ENCODE measurements at places on chromosomes 7 and 10.

GRCh38 chr10:131937836-131938235, 37.0 kb downstream of the PPP2R2D start:
- DNase-seq: no peak

DNA sequence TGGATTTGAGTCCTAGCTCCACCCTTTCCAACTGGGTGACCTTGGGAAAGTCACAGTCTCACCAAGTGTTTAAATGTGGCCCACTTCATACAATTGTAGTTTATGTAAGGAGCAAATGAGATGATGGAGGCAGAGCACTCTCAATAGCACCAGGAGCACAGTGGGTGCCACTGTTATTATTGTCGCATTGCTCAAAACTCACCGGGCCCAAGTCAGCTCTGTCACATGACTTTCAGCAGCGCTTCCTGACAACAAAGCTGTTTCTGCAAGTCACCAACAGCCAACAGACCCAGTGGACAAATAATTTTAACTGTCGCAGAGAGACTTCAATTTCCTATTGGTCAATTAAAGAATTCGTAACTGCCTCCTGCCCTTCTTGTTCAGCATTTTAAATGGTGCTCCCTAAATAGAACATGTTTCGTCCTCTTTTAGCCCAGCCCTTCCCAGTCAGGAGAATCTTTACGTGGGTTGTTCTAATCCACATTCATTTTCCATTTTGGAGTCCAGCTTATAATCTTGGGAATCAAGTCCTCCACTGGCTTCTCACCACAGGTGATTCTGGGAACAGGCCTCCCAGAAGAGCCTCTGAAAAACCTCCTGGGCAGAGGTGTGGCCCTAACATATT, 415.6 kb upstream of the NPVF start:
- no peak for DNase-seq

- no peak for DNase-seq
Measured at GRCh38 chr7:14228341-14228740, 238.9 kb upstream of the ETV1 start.

DNA sequence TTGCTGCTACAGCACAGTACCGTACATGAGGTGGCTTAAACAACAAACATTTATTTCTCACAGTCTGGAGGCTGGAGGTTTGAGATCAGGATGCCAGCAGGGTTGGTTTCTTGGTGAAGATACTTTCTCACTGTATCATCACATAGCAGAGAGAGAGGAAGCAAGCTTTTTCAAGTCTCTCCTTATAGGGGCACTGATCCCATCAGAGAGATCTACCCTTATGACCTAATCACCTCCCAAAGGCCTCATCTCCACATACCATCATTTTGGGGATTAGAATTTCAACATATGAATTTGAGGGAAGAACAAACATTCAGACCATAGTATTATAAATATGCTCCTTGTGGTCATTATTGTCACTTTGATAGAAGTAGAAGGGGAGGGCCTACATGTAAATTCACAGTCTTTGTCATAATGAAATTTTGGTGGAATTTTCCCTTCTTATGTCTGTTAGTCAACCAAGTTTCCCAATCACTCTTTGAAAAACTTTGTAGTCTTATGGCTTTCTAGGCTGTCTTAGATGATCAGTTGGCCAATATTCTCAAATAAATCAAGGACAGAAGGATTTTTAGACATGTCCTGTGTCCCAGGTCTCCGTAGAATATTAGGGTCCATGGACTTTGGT, 606.2 kb downstream of the LRMDA start:
- DNase-seq: no peak

DNA sequence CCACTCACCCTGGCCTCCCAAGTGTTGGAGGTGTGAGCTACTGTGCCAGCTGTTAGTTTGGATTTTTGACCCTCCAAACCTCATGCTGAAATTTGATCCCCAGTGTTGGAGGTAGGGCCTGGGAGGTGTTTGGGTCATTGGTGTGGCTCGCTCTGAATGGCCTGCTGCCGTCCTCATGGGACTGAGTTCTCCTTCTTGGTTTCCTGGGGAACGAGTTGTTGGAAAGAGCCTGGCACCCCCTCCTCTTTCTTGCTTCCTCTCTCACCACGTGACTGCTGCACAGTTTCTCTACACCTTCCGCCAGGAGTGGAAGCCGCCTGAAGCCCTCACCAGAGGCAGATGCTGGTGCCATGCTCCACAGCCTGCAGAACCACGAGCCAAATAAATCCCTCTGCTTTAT, 253.5 kb downstream of the PHTF2 start:
- DNase-seq: no peak

GRCh38 chr7:26404189-26404996, 112.7 kb downstream of the SNX10 start:
- DNase-seq: no peak

GRCh38 chr10:16776896-16777295, 40.3 kb downstream of the RSU1 start:
- no peak for DNase-seq

- DNase-seq: no peak
Measured at GRCh38 chr7:86925221-86925620, 134.2 kb downstream of the ELAPOR2 start.

- DNase-seq: no peak
Measured at GRCh38 chr7:90879924-90880323, 283.8 kb downstream of the CDK14 start.

DNA sequence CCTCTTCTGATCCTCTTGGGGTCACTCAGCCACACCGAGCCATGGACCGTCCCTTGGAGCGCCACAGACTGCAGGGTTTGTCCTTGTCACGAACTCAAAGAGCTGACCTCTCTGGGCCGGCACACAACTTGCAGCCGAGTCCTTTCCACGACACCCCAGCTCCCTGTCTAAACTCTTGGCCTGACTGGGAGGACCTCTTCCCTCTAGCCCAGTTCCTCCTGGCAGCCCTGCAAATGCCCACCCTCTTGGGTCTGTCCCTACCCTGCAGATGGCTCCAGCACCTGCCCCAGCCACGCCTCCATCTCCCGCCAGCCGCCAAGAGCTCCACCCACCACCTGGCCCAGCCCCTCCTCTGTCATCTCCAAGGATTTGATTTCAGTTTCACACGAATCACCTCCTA, 339.2 kb downstream of the DNAJB6 start:
- no peak for DNase-seq

DNA sequence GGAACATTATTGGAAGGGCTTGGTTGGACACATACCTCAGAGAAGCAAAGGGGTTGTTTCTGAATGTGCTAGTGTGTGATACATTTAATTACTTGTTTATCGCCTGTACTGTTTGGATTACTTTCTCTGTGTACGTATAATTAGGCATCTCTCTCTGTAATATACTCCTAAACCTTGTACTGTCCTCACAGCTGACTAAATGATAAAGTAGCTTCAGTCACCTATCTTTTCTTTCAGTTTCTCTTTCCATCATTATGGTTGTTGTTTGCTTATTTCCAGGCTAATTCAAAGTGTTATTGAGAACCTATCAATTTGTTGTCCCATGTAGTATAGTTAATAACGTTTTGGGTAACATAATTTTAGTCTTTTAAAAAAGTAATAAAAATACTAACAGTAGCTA, 34.0 kb downstream of the MXI1 start:
- no peak for DNase-seq

- no peak for DNase-seq
Measured at GRCh38 chr10:6871128-6871527, 291.1 kb upstream of the PRKCQ start.

DNA sequence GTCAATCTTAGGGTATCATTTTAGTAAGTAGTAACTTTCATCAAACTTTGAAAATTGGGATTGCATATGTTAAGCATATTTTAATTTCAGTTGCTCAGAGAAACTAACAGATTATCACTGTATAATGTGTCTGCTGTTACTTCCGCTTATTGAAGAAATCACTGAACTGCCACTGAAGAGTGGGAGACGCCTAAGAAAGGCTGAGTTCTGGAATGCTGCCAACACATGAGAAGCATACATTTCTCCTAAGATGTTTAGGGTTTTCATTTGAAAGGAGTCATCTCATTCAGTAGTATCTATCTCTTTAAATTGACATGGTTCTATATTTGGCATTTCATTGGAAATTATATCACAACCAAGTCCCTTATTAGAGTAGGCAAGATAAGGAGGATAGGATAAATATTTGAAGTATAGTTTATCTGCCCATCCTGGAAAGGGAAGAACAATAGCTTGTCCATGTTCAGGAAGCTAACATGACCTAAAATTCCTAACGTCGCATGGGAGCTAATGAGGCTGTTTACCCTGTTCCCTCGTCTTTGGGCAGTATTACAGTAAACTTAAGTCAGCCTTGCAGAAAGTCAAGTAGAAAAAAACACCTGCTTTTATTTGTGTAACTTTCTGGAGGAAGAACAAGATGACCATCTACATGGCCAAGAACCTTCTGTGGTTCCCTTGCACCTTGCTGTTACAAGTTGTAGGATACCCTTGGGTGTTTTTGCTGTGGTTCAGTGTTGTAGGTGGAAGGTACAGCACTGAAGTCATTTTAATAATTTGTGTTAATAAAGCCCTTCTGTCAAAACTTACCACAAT, 67.3 kb downstream of the NHLRC2 start:
- no peak for DNase-seq

GRCh38 chr7:92135052-92135889, 994 bp upstream of the CYP51A1 start:
- DNase-seq: peak; percentile 27

- no peak for DNase-seq
Measured at GRCh38 chr10:5503477-5503835, 4.1 kb upstream of the CALML5 start.

GRCh38 chr10:19629567-19629966, 186.7 kb upstream of the PLXDC2 start:
- no peak for DNase-seq

DNA sequence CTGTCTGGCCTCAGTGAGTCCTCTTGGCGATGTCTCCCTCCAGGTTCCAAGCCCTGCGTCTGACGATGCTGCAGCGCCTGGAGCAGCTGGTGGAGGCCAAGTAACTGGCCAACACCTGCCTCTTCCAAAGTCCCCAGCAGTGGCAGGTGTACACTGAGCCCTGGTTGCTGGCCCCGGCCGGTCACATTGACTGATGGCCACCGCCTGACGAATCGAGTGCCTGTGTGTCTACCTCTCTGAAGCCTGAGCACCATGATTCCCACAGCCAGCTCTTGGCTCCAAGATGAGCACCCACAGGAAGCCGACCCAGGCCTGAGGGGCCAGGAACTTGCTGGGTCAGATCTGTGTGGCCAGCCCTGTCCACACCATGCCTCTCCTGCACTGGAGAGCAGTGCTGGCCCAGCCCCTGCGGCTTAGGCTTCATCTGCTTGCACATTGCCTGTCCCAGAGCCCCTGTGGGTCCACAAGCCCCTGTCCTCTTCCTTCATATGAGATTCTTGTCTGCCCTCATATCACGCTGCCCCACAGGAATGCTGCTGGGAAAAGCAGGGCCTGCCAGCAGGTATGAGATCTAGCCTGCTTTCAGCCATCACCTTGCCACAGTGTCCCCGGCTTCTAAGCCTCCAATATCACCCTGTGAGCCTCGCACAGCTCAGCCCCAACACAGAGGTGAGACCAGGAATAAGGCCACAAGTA, 7.3 kb upstream of the ZNF22 start:
- DNase-seq: no peak

DNA sequence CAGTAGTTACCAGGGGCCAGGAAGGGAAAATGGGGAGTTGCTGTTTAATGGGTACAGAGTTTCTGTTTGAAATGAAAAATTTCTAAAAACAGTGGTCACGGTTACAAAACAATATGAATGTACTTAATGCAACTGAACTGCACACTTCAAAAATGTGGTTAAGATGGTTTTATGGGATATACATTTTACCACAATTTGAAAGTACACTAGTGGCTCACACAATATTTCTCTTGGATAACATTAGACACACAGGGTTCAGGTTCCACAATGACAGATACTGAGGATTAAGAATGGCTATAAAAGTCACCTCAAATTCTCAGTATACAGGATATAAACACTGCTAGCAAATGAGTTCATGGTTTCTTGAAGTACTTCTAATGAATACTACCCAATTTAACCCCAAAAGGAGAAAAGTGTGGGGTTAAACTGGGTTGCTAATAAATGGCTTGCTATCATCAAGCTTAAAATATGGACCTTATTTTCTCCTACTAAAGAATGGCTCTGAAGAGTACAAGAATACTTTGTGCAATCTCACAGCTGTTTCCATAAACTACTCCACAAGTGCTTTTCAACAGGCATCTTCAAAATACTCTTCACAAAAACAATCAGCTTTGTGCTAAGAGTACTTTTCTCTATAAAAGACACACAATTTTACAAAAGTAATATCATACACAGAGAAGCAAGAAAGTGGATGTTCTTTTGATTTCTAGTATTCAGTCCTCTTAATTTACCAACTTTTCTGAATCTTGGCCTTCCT, 92.9 kb downstream of the SRPK2 start:
- no peak for DNase-seq
